ENCODE measurements at places on chromosomes 6 and 20. TPM values are rescaled to one million over a fixed set of nuclear protein-coding genes. Genes with fewer than 3 reads are reported as not detected.

DNA sequence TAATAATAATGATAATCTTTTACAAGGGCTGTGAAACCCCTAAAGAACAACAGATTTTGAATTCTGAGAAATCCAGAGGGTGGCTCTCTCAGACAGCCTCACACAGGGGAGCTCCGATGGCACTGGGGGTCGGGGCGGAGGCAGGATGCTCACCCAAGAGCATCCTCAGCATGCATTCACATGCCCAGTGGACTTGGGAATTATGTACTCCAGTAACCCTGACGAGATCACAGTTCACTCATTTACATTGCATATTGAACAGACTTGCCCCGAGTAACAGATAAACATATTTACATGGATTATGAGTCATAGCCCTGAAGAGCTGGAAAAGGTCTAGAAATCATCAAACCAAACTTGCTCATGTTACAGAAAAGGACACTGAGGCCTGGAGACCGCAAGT is 482.7 kb upstream of the JARID2 start:
- ATAC-seq, result peak; percentile 25

DNA sequence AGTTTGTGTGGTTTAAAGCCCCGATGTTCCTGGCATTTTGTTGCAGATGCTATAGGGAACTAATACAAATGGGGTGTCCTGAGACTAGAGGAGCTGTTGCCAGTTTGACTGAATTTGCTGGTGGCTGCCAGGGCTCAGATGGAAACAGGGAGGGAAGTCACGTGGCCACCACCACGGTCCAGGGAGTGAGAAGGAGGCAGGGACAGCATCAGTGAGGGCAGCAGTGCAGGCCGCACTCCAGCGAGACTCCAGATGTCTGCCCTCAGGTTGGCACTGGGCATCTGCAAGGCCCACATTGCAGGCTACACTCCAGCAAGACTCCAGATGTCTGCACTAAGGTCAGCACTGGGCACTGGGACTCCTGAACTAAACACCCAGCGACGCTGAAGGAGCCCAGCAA is 86.2 kb downstream of the RAMACL start:
- no peak for ATAC-seq

- no peak for ATAC-seq
Measured at GRCh38 chr6:168496997-168497331, 56.0 kb downstream of the SMOC2 start.

TCF15 gene
- total RNA-seq, result not detected

POM121L2 gene
- total RNA-seq, result not detected

DNA sequence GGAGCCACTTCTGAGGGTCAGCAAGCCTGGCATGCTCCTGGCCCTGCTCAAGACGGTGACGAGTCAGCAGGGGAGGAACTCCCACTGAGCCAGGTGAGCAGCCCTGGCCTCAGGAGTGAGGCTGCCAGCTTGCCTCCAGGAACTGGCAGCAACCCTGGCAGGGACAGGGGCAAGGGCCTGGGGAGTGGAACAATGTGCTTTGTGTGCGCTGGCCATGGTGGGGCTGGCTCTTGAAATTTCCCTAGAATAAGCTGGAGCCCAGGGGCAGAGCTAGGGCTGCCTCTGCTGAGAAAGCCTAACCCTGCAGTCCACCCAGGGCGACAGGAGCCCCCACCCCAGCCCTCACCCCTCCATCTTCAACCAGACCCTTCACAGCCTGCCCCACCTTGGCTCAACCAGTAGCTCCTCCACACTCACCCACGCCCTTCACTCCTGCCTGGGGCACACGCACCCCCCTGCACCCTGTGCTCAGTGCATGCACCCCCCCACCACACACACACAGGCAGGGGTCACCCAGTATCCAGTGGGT is 88.0 kb downstream of the MRPL14 start:
- ATAC-seq, result no peak

DNA sequence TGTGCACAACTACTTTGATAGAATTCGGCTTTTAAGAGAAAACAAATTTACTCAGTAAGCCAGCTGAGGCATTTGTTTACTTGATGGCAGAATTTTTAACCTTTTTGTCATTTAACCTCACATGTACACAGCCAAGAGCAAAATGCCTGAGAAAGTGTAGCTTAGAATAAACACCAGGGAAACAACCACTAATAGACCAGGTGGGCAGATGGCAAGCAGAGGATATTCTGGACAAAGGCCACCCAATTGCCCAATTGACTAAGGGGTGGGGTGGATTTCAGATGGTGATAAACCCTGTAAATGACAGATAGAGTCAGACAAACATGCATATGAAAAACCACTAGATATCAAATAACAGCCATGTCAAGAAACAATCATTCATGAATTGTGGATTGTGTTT is 190.7 kb upstream of the FBXL4 start:
- ATAC-seq, result no peak

- ATAC-seq, result no peak
Measured at GRCh38 chr20:54337144-54337543, 129.3 kb downstream of the PFDN4 start.

DNA sequence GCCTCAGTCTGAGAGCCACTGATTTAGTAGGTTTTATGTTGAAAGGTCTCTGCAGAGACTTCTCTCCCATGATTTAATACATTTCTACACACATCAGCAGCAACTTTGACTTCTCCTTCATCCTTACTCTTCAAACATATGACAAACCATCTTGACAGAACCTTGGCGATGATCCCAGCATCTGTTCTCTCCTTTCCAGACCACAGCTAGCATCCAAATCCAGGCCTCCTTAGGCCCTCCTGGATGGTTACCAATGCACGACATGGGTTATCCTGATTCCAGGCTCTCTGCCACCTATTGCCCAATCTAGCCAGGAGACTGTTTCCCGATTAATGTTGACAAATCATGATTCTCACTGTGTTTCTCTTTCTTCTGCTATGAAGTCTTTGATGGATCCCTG is 16.8 kb downstream of the LAMA4 start:
- no peak for ATAC-seq

SLCO4A1 gene
- 41.1 TPM for total RNA-seq

GRCh38 chr6:105983763-105984162 is 102.4 kb upstream of the PRDM1 start:
- ATAC-seq, result no peak

SALL4 gene
- total RNA-seq, result 0.04 TPM

DNA sequence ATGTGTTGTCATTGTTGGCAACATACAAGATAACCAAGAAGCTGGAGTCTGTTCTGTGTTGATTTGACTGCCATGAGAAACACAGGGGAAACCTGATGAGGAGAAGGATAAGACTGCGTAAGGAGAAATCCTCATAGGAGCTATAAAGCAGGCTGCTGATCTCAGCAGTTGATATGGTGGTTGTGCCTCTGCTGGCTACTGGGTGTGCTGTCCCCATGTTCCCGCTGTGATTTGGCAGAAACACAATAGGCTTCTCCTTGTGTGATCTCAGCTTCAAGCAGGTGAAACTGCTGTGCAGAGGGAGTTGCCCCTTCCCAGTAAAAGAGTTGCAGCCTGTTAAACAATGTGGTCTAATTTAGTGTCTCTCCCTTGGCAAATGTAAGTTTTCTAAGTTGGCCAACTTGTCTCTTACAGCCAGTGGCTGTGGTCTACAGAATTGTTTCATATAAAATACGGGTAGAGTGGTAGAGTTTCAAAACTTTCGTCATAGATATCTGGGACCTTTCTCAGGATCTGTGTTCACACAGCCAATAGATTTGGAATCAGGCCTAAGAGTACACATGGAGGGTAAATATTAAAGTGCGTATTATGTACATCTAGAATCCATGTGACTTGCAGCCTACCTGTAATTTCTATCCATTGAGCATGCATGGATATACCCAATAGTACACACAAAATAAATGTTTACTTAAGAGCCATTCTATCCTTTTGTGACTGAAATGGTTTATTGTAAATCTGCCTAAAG is 78.4 kb downstream of the RNF144B start:
- no peak for ATAC-seq

DNA sequence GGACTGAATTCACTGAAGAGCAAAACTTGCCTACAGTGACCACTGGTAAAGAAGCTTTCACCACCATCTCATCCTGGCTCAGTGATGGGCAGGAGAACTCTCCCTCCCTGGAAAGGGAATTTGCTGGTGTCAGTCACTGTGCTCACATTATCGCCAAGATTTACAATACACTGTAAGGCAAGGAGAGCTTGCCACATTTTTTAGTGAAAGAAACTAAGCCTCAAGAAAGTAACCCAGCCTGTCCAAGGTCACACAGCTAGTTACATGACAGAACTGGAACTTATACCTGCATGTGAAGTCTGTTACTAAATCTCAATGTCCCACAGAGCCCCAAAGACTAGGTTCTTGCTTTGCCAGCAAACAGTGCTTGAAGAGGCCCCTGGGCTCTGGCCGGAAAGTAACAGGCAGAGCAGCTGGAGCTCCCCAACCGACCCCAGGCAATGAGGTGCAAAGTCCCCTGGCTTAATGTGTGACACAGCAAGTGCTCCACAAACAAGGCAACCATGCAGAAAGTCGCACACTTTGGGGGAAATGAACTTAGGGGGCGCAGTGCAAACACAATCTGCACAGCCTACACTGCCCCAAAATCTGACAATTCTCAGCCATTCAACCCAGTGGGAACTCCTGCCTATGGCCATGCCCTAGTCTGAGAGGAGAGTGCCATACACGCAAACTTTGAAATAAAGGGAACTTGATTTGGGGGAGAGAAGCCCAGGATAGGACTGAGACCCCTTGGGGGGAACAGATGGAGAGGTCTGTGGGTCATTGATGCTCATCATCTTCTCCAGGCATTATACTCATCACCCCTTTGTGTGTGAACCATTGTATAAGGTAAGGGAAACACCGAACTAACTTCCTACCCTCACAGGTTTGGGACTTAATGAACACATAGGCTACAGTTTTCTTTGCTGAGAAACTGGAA is 1.9 kb downstream of the BCL2L1 start:
- no peak for ATAC-seq

DNA sequence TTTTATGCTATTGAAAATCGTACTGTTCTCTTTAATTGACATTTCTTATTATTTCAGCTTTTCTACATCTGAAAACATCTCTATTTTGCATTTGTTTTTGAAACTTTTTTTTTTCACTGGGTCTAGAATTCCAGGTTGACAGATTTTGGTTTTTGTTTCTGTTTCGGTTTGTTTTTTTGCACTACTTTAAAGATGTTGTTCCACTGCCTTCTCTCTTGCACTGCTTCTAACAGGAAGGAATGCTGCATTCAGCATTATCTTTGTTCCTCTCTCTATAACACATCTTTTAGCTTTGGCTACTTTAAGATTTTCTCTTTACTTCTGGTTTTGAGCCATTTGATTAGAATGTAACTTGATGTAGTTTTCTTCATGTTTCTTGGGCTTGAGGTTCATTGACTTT is 20.1 kb upstream of the SLC17A1 start:
- no peak for ATAC-seq

DNA sequence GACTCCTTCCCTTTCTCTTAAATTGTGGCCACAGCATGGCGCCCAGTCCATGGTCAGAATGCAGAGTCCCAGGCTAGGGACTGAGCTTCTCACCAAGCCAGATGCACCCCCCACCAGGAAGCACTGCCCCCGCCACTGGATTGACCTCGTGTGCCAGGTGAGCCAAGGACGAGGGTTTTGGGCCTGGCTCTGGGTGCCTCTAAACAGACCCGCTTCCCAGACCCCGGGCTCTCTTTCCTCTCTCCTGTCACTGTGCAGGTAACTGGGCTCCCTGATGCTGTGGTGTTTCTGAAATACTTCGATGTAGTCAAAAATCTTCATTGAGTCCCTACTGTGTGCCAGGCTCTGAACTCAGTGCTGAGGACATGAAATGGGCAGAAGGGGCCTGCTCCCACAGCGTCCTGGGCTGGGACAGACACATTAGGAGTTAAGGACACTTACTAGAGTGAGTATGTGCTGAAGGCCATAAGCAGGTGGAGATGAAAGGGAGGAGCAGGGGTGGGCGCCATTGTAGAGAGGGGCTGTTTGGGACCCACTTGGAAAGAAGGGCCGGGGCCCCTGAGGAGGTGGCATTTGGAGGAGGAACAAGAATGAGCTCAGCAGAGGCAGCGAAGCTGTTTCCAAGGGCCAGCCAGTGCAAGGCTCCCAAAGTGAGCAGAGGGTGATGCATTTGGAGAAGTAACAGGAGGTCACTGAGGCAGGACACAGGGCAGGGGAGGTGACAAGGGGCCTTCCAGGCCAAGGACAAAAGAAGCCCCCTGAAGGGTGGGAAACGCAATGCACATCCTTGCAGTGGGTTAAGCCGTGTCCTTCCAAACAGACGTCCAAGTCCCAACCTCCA is 217.1 kb downstream of the ANKRD60 start:
- ATAC-seq, result no peak

DNA sequence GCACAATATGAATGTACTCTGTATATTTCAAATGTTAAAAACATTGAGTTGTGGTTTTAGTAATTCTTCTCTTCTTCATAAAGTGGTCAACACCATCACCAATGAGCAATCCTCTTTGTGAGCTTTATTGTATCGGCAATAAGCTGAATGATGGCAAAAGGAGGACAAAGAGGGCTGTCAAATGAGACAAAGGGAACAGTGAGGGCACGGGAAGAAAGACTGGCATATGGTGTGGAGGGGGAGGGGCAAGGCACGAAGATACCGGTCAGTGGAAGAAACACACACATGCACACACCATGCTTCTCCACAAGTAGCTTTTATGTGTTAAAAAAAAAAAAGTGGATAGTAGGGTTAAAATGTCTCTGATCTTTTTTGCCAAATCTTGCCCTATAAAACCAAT is 506.8 kb upstream of the CITED2 start:
- ATAC-seq, result no peak

TRIM40 gene
- total RNA-seq, result not detected

SNTA1 gene
- 6.5 TPM for total RNA-seq

CRISP3 gene
- total RNA-seq, result not detected

DNA sequence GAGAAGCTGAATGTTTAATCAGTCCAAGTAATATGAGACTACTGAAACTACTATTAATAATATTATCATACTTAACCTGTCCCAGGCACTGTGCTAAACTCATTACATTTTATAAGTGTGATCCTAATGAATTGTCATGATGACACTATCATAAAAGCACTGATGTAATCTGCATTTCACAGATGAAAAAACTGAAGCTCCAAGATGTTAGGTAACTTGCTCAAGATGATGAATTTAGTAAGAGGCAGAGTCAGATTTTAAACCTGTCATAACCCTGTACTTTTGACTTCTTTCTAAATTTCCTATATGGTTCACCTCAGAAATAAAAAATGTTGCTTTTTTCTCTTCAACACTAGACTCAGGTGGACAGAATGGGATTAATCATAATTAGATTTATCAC is 237.6 kb downstream of the ALDH8A1 start:
- ATAC-seq, result no peak

GRCh38 chr20:15834857-15835256 is 738.4 kb downstream of the KIF16B start:
- ATAC-seq, result no peak
